ENCODE measurements at places on chromosomes 3 and 15. TPM values are rescaled to one million over a fixed set of nuclear protein-coding genes. Genes with fewer than 3 reads are reported as not detected.

PLIN1 gene
- total RNA-seq: 1.5 TPM

CPLX3 gene
- 42.8 TPM for total RNA-seq

RAD51 gene
- 4.1 TPM for total RNA-seq

PLXNB1 gene
- total RNA-seq: 92.6 TPM

C3orf22 gene
- total RNA-seq: not detected

ROPN1 gene
- total RNA-seq: not detected

Data from camera-type eye (tissue), 1 donor.